ENCODE measurements at places on chromosomes 7 and 10.

- no peak for DNase-seq
Measured at GRCh38 chr10:22222236-22223190, 4.7 kb upstream of the EBLN1 start.

GRCh38 chr10:96512524-96513304 is 1.0 kb downstream of the TLL2 start:
- no peak for DNase-seq

- DNase-seq: no peak
Measured at GRCh38 chr10:43188702-43189101, 50.5 kb downstream of the CSGALNACT2 start.

DNA sequence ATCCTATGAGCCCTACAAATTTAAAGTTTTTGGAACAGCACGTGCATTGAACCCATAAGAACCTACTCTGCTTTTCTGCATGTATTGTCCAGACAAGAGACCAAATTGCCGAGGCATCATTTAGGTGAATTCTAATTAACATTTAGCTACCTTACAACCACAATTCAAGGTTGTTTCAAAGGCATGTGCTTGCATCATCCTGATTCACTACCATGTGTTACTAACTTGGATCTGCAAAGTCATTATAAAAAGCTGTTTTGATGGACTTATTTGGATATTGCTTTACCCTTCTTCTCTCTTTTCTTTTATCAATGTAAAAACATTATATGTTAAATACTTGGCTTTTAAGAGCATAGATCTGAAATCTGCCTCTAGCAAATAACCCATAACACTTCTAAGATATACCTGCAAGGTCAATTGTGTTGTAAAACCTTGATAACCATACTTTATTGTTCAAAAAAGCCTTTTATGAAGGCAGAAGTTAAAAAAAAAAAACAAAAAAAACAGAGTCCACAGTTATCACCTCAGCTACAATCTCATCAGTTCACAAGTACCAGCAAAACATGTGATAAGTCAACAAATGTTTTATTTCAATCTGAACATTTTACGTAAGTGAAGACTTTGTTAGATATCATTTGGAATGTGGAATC is 51.9 kb downstream of the CFTR start:
- no peak for DNase-seq

GRCh38 chr10:113555751-113556150 is 2.9 kb downstream of the HABP2 start:
- DNase-seq: no peak

DNA sequence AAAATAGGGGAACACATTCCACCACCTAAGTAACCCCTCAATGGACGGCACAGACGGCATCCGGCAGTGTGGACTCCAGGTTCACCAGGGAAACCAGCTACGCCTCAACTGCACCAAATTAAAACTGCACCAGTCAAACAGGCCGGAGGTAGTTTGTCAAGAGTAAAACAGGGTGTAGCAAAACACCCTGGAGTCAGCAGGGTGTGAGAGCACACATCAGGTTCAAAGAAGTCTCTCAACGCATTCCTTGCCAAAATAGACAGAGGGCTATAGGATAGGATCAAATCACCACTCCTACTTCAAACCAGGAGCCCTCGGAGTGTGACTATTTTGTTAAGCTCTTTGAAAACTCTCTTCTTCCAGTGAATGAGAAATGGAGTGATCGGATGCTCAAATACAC is 135.9 kb downstream of the PARD3 start:
- no peak for DNase-seq

DNA sequence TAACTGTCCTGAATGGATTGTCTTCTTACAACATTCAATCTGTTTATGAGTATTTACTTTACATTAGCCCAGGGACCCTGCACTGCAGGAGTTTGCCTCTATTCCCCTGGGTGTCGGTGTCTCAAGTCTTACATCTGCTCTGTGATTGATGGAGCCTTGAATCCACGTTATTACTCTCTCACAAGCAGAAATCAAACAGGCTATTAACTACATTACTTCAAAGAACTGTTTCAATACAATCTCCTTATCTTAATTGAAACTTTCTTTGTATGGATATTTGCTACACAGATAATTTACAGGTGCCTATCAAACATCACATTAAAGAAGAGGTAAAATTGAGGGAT is 3.1 kb upstream of the ARID5B start:
- no peak for DNase-seq

GRCh38 chr7:141754939-141755338 is 9.0 kb upstream of the TAS2R3 start:
- DNase-seq: no peak

DNA sequence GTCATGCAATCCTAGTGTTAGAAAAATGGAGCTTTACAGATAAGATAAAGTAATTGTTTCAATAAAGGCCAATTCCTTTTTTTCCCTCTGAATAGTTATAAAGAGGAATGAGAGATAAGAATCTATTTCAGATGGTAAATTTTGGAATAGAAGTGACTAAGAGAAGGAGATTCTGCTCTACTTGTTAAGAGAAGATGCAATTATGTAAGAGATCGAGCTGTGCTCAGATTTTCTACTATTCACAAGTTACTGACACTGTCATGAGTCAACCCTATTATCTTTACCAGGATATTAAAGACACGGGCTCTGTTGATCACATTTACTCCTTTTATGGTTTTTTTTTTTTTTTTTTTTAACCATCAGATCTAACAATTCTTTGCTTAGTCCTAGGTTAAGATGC is 511.3 kb downstream of the ARL4A start:
- no peak for DNase-seq

GRCh38 chr7:111045449-111045848 is 45.5 kb upstream of the LRRN3 start:
- no peak for DNase-seq

GRCh38 chr10:102406815-102407214 is 11.3 kb downstream of the NFKB2 start:
- DNase-seq: no peak

DNA sequence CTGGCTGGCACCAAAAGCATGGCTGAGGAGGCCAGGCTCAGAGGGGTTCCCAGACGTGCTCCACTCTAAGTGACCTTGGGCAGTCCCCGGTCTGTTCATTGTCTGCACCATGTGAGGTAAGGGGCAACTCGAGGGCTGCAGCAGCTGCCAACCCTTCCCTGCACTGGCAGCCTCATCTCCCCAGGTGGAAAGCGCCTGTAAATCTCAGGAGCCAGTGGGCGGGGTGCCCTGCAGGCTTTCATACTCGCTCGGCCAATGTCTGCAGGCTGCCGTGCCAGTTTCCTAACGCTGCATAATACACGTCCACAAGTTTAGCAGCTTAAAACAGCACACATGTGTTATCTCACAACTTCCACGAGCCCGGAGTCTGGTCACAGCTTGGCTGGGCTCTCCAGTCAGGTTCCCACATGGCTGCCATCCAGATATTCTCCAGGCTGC is 12.6 kb upstream of the GDF10 start:
- no peak for DNase-seq

- no peak for DNase-seq
Measured at GRCh38 chr7:132469264-132469663, 107.0 kb downstream of the PLXNA4 start.

- DNase-seq: no peak
Measured at GRCh38 chr7:18445483-18445882, 50.1 kb upstream of the HDAC9 start.

- DNase-seq: no peak
Measured at GRCh38 chr7:155323001-155323638, 25.4 kb downstream of the INSIG1 start.

DNA sequence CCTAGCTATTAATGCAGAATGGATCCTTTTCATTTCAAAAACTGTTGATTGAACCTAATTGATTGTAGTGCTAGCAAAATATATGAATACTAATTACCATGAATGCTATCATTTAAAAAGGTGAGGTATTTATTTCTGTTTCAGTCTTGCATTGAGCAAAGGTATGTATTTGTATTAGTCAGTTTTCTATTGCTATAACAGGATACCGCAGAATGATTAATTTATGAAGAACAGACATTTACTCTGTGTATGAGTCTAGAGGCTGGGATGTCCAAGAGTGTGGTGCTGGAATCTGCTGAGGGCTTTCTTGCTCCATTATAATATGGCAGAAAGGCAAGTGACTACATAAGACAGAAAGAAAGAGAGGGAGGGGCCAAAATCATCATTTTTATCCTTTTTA is 199.2 kb downstream of the KIF20B start:
- DNase-seq: no peak

DNA sequence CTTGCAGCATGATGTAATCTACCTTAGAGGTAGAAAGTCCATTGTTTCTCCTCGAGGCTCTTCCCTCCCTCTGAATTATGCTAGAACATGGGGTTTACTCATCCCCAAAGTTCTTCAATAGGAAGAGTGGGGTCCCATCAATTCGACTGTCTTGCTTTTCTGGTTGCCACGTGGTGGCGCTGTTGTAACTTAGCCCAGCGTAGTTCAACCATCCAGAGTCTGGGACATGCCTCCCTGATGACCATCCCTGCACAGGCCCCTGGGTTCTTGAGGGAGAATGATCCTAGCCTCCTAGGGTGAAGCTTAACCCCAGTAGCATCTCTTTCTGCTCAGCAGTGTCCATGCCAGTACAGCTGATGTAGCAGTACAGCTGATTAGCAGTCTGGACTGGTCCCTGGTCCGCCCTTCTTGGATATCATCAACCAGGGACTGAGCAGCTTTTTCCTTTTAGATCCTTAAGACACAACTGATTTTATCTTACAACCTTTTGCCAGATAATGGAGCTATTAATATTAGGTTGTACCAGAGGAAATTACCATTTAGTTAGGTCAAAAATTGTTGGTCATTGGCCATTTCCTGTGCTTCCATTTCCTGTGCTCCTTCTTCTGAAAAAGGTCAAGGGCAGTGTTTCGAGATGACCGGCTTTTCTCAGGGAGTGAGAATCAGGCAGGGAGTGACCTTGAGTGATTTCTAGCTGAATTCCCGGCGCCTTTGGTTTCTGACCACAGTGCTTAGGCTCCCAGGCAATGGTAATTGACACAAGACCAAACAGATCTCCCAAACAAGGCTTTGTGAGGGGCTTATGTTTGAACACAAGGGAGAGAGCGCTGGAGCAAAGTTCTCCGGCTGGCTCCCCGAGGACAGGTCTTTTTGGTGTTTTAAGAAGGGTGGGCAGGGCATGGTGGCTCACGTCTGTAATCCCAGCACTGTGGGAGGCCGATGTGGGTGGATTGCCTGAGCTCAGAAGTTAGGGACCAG is 65.4 kb downstream of the TACC2 start:
- no peak for DNase-seq

GRCh38 chr7:78195281-78195680 is 396.7 kb downstream of the PHTF2 start:
- no peak for DNase-seq

DNA sequence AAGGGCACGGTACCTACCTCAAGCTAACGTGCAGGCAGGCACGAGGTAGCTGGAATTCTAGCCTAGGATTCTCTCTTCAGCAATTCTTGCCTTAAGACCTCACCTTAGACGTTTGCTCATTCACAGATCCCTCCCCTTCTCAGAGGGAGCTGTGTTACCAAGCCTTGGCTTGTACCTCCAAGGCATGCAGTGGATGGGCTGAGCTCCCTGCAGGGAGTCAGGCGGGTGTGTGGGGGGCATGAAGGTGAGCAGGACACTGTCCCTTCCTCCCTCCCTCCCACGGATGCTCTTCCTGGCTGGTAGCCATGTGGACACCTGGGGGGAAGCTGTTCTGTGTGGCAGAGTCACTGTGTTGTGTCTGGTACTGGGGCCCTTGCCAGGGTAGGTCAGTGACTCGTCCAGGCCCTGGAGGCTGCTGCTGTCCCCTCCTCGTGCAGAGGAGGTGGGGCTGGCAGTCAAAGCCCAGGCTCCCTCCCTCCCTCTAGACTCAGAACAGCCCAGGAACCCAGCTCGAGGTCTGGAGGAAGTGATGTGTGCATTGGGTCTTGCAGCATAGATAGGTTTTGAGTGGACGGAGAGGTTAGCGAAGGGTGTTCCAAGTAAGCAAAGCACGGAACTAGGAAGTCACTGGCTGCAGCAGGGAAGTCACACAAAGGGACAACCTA is 222.2 kb upstream of the SH2B2 start:
- DNase-seq: no peak

DNA sequence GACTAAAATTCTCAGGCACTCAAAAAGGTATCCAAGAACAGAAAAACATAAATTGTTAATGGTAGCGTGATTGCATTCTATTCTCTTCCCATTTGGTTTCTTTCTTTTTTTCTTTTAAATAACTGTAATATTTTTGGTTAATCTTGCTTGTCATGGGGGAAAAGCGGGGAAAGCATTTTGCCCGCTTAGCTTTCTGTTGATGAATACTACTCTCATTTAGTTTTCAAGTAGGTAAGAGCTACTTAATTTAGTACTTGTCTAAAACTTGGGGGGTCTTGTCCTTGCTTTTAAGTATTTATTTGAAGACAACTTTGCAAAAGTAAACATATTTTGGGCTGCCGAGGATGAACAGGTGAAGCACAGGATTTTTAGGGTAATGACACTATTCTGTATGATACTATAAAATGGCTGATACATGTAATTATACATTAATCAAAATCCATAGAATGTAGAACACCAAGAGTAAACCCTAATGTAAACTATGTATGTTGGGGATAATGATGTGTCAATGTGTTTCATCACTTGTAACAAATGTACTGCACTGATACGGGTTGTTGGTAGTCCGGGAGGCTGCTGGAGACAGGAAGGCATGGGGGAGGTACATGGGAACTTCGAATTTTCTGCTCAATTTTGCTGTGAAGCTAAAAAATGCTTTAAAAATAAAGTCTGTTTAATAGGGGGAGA is 1.7 kb downstream of the TES start:
- no peak for DNase-seq

- DNase-seq: no peak
Measured at GRCh38 chr10:78634835-78635234, 433.9 kb upstream of the ZMIZ1 start.

DNA sequence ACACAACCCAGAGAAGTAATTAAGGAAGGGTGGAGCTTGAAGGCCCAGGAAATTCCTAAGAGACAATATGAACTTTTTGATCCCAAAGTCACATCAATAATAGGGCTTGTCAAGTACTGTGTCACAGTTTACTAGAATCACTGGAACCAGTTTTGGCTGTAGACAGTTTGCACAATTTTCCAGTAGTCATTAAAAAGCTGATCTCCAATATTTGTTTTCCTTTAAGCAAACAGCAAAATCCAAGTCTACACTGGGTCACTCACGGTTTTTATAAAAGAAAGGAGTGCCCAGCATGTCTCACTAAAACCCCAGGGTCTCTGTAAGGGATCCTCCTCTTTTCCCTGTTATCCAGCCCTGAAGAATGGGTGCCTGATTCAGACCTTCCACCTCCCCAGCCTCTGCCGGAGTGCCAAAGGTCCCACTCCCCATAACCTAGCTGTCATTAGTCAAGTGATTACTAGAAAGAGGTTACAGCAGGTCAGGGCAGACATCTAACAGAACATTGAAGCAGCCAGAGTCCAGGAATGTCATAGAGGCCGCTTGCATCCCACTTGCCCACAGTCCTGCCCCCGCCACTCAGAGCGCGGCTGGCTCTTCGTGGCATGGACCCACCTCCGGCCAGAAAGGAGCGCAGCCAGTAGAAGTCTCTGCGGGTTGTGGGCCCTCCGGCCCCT is 552 bp downstream of the SLC25A16 start:
- DNase-seq: no peak

- DNase-seq: no peak
Measured at GRCh38 chr10:54469587-54470323, 331.3 kb downstream of the PCDH15 start.
